NCI-H1048 (cell line): ENCODE measurements at places on chromosomes 1 and 21.

DNA sequence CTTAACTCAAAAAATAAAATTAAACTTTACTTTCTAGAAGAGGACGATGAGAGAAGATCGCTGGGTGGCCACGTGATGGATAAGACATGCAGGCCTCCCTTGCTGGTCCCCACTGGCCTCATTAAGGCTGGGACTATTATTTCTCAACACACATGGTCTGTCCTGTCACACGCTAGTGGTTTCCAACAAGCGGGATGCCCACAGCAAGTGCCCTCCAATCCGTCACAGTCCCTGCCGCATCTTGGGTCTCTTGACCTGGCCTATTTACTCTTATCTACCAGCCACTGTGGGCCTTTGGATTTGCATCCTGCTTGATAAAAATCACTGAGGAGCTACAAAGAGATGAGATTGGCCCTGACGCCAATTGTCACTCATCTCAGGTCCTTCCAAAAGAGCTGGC, 30.0 kb downstream of the CAPZB start:
- no peak for DNase-seq

GRCh38 chr1:33508151-33508550, 35.7 kb downstream of the ZSCAN20 start:
- no peak for DNase-seq

GRCh38 chr1:89339039-89339438, 24.8 kb upstream of the GBP6 start:
- DNase-seq: no peak

DNA sequence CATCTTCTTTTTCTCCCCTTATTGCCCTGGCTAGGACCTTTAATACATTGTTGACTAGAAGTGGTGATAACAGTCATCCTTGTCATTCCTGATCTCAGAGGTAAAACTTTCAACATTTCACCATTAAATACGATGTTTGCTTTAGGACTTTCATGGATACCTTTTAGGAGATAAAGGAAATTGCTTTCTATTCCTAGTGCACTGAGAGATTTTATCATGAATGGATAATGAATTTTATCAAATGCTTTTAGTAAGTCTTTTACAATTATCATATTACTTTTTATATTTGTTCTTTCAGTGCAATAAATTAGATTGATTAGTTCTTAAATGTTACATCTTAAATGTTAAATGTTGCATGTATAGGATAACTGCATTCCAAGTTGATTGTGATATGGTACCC, 147.2 kb upstream of the SERTAD4 start:
- DNase-seq: no peak

DNA sequence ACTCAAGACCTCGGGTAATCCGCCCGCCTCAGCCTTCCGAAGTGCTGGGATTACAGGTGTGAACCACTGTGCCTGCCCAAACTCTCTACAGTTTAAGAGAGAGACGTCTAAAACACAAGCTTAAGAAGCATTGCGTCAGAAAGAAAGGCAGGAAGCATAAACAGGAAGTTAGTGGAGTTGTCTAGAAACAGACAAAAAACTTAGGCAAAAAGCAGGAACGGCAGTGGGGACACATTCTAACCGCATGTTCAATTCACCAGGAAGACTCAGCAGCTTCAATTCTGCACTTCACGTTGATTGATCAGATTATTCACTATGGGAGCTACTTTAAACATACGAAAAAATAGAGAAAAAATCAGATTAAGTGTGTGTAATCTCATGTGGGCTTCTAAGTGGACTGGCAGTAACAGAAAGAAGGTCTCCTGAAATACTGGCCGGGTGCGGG, 7.4 kb downstream of the CFAP74 start:
- no peak for DNase-seq

DNA sequence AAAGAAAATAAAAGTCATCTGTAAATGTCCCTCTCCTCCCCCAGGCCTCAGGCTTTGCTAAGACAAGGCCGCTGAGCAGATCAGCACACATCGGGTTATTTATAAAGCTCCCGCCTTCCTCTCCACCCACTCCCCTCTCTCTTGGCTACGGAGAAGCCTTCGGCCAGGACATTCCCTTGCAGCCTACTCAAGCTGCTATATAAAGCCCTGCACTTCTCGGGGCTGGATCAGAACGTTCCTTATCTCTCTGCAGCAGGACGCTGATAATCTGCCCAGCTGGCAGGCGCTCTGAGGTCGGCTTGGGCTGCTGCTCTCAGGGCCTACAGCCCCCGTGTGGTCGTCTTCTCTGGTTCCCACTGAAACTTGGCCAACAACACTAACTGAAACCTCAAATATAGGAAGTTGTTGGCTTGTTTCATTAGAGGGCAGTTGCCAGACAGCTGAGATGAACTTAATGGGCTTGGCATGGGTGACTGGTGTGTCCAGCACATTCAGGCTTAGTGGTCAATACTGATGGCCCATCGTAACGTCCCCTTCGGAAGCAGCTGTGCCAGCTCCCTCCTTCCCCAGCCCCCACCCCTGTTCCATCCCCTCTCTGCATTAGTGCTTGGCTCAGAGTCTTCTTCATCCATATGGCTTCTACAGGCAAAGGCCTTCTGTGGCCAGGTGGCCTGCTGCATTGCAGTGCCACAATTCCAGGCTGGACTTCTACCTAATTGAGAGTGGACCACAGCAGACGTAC, 64.6 kb downstream of the IER5 start:
- no peak for DNase-seq

- no peak for DNase-seq
Observed at GRCh38 chr1:197845886-197846285, 56.5 kb upstream of the C1orf53 start.

DNA sequence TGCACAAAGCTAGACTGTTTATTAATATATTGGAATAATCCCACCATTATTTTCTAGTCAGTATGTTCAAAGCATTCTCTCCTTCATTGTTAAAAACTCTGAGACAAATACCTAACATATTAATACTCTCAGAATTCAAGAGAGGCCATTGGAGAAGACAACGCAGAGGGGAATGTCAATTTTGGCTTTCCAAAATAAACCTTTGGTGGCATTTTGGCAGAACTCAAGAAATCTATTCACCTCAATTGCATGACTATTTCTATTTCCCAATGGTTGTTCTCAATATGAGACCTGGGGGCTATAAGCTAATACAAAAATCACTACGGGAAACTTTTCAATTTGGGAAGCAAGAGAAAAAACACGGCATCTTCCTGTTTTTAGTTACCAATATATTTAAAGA, 58.5 kb downstream of the RUSC1 start:
- DNase-seq: no peak

- no peak for DNase-seq
Observed at GRCh38 chr1:14441302-14441741, 157.2 kb upstream of the KAZN start.

DNA sequence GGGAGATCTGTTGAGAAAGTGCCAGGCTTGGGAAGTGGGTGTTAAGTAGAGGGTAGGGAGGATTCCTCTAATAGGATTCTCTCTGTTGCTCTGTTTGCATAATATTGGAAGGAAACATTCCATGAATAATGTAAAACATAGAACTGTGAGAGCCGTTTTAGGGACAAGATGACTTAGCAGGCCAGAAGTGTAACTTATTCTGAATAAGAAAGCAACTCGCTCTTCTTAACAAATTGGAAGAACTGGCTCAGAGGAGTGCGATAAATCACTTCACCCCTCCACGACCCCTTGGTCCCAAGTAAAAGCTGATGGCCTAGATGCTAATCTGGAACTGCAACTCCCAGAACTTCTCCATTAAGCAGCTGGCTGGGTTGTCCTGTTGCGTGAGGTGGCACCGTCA, 19.1 kb downstream of the SIM2 start:
- no peak for DNase-seq

DNA sequence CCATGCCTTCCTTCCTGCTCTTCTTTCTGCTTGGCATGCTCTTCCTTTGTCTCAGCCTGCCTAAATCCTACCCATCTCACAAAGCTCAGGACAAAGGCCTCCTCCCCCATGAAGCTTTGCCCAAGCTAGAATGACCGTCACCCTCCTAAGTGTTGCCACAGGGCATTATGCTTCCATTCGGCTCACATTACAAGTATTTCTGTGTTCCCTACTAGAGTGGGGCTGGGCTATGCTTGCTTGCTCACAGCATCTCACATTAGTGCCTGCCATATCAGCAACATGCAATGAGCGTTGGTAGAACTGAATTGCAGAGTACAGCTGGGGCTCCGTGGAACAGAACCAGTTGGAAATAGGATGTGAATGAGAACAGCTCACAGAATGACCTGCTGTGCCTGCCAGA, 82.8 kb downstream of the CD58 start:
- no peak for DNase-seq
